ENCODE measurements at places on chromosomes 16 and 17.

DNA sequence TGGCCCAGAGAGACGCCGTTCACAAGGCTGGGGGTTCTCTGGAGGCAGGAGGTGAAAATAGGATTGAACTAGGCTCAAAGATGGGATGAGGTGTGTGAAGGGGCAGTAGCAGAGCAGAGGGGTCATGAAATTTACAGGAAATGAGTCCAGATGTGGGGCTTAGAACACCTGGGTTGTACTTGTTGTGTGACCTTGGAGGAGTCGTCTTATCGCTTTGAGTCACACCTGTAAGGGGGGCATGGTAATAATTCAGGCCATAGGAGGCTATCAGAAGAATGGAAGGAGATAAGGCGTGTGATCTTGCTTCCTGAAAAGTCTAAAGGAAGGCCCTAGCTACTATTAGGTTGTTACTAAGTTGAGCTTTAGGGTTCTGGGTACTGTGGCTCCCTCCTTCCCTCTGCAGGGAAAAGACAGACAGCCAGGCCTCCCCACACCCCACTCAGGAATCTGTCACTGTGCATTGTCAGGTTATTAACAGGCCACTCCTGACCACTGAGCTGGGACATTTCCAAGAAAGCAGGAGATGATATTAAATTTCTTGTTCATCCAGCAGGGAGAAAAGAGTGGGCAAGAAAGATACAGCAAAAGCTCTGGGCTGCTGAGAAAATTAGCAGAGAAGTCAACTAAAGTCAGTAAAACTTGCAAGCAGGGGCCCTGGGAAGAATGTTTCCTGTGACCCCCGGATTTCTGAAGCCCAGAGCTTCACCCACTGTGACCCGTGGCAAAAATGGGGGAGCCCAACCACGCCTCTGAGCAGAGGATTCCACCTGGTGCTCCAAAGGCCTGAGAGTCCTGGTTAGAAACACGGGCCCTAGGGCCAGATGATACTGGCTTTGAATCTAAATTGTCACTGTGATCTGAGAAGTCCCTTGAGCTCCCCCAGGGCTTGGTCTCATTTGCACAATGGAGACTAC, 6.0 kb upstream of the CDC42EP4 start:
- no peak for DNase-seq

GRCh38 chr17:7382901-7383300, 2.0 kb downstream of the TNK1 start:
- DNase-seq: no peak

- no peak for DNase-seq
Measured at GRCh38 chr16:88502371-88502770, 49.3 kb downstream of the ZFPM1 start.

DNA sequence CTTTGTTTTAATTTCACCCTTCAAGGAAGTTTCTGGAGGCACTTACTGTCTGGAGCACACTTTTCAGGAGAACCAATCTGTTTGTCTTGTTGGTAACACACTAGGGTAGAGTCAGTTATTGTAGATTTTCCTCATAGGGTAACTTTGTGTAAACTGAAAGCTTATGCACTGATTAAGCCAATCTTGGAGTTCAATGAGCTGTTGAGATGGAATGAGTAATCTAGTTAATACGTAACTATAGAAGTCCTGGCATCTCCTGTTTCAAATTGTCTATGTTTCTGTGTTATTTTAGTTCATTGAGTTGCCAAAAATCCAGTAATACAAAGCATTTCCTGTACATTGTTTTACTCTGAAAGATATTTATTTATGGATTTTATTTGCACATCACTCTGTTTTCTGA, 111.6 kb upstream of the HAS3 start:
- DNase-seq: no peak

- peak; percentile 61 for DNase-seq
Measured at GRCh38 chr17:57480438-57481196, 224.3 kb downstream of the MSI2 start.

DNA sequence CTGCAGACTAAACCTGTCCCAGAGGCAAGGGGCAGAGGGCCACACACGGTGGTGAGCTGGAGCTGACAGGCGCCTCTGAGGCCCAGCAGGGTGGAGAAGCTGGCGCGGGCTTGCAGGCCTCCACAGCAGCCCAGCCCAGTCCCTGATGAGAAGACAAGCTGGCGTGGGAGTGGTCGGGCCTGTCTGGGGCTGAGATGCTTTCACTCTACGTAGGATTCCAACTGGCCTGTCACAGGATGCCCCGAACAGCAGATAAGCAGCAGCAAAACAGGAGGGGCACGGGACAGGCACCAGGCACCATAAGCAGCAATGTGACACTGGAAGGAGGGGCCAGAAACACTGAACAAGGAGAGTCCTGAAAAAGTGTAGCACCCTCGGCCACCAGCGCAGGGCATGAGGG, 40.1 kb downstream of the PEMT start:
- peak; percentile 39 for DNase-seq

- DNase-seq: no peak
Measured at GRCh38 chr16:89268585-89268984, 51.1 kb downstream of the ZNF778 start.

DNA sequence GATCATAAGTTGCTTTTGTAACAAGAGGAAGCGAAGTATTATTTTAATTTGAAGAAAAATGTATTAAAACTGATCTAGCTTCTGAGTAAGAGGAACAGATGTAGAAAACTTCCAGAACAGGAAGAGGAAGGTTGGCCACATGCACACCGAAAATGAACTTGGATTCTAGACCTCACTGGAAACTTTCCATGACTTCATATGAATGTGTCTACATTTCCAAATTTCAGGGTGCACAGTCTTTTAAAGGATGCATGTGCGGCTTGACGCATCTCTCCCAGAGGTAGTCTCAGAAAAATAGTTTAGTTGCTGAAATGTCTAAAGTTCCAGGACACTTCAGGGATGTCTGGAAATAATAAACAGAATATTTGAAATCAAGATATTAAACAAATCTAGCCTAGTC, 275.1 kb upstream of the MYOCD start:
- DNase-seq: no peak

DNA sequence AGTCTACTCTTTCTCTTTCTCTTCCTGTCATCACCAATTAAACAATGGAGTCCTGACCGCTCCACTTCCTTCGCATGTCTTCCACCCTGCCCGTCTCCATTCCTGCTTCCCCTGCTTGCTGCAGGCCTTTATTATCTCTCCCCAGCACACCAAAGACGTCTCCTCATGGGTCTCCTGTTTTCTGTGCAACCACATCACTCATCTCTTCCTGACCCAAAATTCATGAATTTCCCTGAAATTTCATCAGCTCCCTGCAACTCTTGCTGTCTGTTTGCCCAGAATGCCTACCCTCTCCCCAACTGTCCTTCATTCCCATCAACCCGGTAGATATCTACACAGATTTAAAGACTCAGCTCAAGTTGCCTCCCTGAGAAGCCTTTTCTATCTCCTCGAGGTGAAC, 76.7 kb upstream of the ALOX12 start:
- DNase-seq: no peak

- no peak for DNase-seq
Measured at GRCh38 chr17:77894126-77894956, 64.2 kb upstream of the TNRC6C start.

DNA sequence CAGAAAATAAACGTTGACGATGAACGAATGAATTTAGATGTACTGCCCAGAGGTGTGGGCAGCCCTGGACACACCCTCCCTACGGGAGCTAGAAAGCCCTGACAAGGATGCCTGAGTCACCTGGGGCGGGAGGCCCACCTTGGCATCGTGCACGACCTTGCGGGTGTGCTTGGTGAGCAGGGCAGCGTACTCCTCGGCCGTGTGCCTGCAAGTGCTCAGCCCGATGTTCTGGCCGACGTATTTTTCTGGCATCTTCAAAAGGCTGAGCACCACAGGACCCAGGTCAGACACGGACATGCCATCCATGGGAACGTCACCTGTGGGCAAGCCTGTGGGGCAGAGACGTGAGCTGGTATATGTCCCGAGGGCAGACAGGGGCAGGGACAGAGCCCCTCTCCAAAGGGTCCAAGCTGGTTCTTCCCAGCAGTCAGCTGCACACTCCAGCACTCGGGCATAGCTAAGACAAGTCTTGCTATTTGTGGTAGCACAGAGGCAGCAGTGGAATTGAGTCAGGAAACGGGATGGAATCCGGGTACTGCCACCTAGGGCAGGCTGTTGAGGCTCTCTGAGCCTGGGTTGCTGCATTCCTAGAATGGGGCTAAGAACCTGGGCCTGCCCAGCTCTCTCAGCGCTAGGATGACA, 10.8 kb downstream of the NMRAL1 start:
- no peak for DNase-seq

- DNase-seq: no peak
Measured at GRCh38 chr16:53495325-53495724, 7.7 kb downstream of the AKTIP start.

- DNase-seq: no peak
Measured at GRCh38 chr17:6358131-6358530, 76.8 kb downstream of the AIPL1 start.

DNA sequence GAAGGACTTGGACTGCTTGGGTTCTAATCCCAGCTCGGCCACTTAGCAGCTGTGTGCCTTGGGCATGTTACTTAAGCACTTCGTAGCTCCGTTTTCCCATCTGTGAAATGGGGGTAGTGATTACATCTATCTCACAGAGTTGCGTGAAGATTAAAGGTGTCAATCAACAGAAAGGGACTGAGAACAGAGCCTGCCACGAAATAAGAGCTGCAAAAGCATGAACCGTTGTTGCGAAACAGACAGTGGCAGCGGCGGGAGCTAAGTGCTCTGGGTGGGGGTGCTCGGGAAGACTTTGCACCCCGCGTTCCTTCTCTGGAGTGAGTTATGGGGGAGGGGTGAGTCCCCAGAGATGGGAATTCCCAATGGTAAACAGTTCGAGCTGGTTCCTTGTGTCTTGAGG, 79.6 kb upstream of the LHX1 start:
- no peak for DNase-seq

GRCh38 chr17:74671031-74671771, 41.5 kb downstream of the CD300LF start:
- DNase-seq: peak; percentile 93

DNA sequence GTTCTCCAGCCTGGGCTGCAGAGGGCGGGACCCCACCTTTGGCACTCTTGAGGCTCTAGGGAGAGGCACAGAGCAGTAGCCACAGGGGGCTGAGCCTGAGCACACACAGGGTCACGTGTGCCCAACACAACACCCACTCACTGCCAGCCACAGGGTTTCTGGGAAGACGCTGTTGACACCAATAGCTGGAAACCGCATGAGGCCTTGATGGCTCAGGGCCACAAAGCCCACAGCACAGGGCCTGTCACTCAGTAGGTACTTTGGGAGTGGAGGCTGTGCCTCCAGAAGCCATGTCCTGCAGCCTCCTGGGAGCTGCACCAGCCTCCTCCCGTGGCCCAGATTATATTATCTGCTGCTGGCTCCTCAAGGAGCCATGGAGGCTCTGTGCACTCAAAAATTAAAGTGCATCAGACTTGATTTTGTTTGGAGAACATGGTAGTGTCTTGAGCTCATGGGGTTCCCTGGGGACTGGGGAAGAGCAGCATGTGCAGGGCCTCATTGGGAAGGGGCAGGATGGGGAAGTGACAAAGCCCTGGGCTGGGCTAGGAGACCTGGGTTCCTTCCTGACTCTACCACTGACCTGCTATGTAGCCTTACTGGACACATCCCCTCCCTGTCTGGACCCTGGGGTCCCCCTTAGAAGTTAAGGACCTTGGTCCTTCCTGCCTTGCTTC, 12.5 kb upstream of the SREBF1 start:
- DNase-seq: peak; percentile 80

DNA sequence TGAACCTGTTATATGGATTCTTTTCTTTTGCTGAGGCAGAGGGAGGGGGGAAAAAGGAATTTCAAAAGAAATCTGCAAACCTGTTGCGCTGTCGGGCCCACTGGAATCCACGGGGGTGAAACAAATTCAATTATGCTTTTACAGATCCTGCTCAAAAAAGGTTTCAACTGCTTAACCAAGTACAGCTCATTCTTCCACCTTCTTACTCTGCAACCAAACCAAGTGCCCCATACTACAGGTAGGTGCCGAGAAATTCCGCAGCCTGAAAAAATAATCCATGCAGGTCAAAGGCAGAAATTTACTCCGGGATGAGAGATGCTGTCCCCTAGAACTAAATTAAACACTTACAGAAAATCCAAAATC, 416 bp downstream of the RNF43 start:
- DNase-seq: no peak

DNA sequence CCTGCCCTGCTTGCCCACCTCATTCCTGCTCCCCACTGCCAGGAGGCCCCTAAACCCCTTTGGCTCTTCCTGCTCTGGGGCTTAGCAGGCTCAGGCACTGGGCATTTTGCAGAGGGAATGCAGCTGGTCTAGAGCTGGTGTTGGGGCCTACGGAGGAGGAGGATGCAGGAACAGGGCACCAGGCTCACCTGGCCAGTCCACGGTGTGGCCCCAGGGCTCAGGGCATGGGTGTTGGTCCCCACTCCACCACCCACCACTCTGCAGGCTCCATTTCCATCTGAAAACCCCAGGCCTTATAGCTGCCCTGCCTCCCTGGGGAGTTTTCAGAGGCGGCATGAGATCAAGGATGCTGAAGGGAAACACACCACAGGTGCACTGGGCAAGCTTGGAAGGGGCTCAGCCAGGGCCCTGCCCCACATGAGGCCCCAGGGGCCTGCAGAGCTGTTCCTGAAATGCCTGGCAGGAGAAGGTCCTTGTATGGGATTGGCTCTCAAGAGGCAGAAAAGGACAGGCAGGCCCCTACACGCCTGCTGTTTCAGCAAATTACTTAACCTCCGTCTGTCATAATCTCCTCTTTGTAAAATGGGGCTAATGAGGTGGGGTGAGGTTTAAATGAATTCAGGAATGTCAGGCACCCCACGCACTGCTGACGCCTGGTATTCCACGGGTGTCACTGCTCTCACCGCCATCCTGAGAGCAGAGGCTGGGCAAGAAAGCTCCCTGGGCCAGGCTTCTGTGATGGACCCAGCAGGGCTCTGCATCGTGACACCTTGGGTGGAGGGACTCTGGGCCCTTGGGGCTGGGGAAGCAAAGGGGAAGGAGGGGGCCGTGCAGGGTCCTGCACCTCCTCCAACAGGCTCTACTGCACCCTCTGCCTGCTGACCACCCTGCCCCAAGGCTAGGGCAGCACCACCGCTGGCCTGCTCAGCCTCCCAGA, 9.3 kb downstream of the SLC47A2 start:
- DNase-seq: no peak

- DNase-seq: no peak
Measured at GRCh38 chr16:51095084-51095881, 55.8 kb downstream of the SALL1 start.

- no peak for DNase-seq
Measured at GRCh38 chr17:50624321-50624934, 10.3 kb upstream of the ABCC3 start.
